ENCODE measurements at places on chromosomes 1 and 21.

- DNase-seq: no peak
Observed at GRCh38 chr1:200629876-200630514, 9.4 kb upstream of the KIF14 start.

DNA sequence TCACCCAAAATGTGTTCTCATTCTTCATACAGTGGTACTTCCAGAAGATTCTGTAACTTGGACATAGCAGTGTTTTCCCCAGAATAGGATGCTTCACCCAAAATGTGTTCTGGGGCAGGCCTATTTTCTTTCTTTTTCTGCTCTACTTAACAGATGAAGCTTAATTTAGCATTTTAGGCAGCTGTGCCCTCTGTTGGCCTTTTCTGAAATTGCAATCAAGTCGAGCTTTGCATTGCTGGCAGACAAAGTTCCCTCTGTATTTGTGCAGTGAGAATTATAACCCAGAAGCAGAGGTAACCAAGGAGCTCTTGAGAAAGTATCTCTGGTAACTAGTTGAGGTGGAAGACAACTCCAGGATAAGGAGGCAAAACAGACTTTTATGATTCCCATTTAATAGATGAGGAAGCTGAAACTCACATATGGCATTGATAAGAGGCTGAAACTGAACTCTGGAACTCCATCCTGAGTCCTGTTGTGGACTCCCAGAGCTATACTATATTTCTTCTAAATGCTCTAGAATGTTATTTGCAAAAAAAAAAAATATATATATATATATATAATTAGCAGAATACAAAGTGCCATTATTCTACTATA lies 50.3 kb upstream of the L1TD1 start:
- DNase-seq: no peak

DNA sequence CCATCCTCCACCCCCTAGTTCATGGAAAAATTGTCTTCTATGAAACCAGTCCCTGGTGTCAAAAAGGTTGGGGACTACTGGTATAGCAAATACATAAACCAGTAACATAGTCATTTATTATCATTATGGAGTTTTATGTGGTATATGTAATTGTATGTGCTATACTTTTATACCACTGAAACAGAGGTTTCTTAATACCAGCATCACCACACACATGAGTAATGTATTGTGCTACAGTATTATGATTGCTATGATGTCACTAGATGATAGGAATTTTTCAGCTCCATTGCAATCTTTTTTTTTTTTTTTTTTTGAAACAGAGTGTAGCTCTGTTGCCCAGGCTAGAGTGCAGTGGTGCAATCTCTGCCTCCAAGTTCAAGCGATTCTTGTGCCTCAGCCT lies 5.7 kb upstream of the PAXBP1 start:
- DNase-seq: no peak

DNA sequence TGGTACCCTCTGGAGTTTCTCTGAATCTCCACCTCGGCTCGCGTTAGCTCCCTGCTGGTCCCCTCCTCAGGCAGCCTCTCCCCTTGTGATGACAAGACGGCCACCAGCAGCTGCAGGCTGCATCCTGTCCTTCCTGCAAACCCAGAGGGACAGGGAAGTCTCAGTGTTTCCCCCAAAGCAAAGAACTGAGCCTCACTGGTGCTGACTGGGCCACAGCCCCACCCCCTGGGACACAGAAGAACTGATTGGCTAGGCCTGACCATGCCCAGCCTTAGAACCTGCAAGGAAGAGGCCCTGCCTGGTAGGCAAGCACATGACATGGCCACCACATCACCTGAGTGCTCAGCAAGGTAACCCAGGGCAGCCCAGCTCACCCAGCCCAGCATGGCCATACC lies 34.6 kb downstream of the TMEM51 start:
- DNase-seq: no peak

DNA sequence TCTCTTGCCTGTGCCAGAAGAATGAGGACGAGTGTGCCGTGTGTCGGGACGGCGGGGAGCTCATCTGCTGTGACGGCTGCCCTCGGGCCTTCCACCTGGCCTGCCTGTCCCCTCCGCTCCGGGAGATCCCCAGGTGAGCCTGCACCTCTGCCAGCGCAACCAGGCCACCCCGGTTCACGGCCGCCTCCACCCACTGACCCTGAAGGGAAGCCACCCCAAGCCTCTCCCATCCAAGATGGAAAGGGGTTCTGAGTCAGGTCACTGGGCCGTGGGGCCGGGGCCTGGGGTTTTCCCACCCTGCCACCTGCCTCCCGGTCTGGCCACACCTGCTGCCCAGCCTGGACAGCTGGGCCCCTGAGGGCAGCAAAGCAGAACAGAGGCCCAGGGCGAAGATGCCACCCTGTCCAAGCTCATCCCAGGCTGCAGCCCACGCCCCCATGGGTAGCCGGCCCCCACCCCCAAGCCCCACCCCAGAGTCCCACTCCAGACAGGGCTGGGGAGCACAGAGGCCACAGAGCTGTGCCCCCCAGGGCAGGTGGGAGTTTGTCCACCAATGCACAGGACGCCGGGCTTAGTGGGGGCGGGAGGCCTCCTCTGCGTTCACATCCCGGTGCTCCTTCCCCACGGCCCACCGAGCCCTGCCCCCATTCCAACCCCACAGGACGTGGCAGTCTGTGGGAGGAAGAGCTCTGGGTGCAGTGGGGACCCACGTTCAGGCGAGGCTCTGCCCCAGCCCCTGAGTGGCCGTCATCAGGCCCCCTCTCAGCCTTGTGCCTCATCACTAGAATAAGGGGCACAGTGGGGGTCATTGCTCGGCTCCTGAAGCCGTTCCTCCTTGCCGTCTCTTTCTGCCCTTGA lies 5.6 kb downstream of the AIRE start:
- DNase-seq: no peak
